ENCODE measurements at places on chromosomes 1 and 21.

- DNase-seq, result no peak
Measured at GRCh38 chr1:107496002-107496401, 355.2 kb downstream of the NTNG1 start.

GRCh38 chr1:169086603-169087455, 19.7 kb upstream of the ATP1B1 start:
- no peak for DNase-seq

DNA sequence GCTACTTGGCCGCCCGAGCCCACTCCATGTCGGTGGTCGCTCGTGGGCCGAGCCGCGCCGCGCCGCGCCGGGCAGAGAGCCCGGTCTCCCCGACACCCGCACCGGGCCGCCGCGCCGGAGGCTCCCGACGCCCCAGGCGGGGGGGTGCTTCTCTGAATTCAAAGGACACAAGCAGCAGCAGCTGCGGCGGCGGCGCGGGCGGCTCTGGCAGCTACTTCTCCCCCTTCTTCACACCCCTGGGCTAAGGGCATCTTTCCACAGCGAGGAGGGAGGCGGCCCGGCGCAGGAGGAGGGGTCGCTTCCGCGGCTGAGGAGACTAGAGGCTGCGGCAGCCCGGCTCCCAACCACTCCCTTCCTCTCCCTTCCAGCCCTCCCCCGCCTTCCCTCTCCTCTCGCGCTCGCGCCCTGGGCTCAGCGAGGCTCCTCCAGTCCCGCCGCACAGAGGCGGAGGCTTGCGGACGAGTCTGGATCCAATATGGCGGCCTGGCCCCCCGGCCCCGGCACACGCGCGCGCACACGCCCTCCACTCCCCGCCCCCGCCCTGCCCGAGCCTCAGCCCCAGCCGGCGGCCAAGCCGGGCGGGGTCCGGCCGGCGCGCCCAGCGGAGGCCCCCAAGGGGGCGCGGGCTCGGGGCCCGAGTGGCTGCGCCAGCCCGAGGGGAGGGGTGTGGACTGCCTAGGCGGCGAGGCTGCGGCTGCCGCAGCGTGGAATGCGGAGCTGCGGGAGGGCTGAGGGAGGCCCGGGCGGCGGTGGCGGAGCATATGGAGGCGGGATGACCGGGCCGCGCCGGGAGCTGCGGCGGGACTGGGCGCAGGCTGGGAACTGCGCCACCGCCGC, at the start of gene CDC42BPA:
Gene CDC42BPA, minus strand, starts transcription at position 477 of the 837 bp plus-strand sequence. CDS start 1,310 bp downstream, outside the sequence.
- peak; percentile 86 for DNase-seq

DNA sequence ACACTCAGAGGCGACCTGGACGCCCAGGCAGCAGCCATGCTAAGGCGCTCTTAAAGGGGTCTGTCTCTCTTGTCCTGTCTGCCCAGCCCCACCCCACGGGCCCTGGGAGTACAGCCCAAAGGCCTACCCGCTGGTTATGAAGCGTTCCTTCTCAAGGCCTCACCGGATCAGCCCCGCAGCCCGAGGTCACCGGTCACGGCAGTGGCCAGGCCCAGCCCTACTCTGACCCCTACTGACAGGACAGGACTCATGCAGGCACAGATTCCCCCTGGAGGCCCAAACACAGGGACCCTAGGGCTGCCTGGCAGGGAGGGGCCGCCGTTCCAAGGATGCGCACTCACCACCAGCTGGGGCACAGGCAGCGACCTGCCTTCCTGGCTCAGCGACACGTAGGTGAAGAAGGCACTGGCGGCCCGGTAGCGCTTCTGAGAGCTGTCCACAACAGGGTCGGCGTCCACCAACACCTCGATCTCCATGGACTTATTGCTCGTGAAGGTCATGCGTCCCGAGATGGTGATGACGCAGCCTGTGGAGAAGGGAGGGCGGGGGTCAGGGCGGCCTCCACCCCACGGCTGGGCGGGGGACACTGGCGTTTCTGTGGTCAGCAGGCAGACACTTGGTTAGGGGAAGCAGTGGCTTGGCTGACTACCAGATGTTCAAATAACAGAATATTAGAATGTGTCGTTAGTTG, 20.0 kb upstream of the GPR153 start:
- DNase-seq, result peak; percentile 65

GRCh38 chr1:119647228-119647733, 785 bp downstream of the ZNF697 start:
- DNase-seq, result no peak

DNA sequence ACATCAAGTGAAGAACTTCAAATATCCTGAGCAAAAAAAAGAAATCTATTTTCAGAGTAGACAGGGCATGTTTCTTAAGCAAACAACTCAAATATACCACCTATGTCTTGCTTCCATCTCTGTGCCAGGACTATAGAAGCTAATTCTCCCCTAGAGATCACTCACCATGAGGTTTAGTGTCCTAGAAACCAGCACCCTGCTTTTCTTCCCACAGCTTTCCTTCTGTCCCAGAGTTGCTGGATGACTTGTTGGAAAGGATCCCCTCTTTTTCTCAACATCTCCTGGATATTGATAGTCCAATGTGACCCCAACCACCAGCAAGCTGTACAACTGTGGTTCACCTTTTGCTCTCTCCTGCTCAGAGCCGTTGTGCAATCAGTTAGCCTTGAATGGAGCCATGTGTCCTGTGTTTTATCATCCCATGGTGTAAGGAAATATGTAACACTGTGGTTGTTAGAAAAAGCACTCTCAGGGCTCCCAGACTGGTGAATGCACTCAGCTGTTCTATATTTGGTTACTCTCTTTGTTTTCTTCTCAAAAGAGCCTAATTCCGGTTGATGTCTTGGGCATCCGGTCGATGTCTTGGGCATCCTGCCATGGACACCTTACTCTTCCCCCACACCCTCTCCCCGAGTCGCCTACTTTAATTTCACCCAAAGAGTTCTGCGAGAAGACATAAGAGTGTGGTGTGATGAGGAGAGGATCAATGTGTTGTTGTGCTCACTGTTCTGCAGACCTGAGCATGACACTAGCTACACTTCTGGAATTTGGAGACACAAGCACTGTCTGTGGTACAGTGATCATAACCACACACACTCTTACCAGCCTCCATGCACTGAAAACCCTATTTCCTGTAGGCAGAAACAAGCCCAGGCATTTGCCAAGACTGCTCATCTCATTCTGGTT, 1.7 kb downstream of the TNFSF4 start:
- DNase-seq, result no peak

DNA sequence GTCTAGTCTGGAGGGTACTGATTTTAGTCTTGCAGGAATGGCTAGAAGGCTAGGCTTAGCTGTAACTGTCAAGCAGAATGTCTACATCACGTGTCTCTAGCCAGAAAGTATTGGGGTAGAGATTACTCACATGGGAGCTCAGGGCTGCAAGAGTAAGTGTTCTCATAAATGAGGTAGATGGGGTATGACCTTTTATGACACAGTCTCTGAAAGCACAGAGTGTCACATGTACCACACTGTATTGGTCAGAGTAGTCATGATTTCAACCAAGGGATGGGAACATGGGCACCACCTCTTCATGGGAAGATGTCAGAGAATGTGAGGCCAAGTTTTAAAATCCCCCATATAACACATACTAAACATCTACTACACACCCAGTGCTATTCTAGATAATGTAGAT, 2.9 kb downstream of the FYB2 start:
- DNase-seq, result no peak

DNA sequence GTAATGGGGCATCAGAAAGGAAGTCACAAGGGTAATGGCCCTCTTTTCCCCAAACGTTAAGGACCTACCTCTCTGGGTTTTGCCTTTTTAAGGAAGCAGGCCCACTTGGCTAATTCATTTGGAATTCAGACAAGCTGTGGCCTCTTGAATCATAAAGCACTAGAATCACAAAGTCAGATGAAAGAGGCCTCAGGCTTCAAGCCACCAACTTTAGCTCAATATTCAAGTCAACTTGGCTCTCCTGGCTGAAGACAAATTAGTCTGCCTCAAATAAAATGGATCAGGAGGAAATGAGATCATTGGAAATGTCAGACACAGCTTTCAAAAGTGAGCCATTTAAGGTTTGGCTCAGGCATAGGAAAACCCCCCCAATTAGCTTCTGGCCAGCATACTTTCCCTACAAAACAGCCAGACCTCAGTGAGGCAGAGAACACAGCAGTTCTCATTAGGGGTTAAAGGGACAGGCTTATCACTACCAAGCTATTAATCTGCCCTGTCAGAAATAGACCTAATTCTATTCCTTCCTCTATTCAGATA, 34.3 kb downstream of the SLC35D1 start:
- no peak for DNase-seq

GRCh38 chr1:180299479-180300221, 69.6 kb downstream of the LHX4 start:
- no peak for DNase-seq

DNA sequence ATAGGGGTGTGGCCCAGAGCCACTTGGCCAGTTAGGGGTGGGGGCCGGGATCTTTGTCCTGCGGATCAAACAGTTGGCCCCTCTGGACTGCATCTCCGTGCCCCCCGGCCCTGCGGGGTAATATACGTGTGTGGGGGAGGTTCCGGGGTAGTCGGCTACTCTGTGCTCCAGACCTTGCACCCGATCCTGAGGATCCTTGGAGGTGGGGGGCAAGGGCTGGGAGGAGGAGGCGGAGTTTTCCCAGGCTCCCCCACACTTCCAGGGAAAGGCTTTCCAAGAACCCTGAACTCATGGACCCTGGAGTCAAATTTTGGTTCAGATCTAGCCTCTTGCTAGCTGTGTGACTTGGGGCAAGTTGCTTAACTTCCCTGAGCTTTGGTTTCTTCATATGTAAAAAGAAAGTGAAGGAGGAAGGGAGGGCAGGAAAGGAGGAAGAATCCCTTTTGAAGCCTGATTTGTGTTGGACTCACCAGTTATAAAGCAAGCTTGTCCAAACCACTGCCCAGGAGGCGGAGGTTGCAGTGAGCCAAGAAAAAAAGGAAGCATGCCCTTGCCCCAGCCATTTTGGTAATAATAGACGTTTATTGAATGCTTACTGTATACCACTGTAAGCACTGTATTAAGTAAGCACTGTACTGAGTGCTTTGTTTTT, 686 bp downstream of the MIIP start:
- DNase-seq, result no peak

- no peak for DNase-seq
Measured at GRCh38 chr1:206962272-206962671, 8.0 kb downstream of the FCAMR start.

DNA sequence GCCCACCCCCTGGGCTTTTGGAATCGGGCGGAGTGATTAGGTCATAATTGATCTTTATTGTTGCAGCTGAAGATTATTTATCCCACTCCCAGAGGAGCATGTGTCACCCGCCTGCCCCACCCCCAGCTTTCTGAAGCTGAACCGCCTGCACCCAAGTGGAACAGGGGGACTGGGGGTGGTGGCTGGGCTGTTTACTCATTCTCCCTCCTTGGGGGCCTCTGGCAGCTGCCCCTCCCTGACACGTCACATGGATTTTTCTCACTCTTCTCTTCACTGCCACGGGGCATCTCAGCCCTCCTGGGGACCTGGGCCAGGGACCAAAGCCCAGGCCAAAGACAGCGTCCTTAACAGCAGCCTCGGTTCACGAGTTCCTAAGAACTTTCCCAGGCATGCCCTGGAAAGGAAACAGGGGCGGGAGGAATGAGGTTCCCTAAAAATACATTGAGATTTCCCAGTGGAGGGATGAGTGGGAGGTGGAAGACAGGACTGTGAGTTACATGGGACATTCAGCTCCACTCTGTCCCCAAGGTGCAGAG, 31.6 kb upstream of the SOX13 start:
- no peak for DNase-seq

Measured in 8988T (cell line).